ENCODE measurements at places on chromosomes 6 and 20.

- DNase-seq: no peak
Observed at GRCh38 chr6:46876126-46876525, 45.6 kb downstream of the ADGRF5 start.

GRCh38 chr6:60643870-60644269 is 1642.2 kb downstream of the KHDRBS2 start:
- no peak for DNase-seq

- DNase-seq: no peak
Observed at GRCh38 chr6:167846997-167847606, 20.4 kb downstream of the AFDN start.

DNA sequence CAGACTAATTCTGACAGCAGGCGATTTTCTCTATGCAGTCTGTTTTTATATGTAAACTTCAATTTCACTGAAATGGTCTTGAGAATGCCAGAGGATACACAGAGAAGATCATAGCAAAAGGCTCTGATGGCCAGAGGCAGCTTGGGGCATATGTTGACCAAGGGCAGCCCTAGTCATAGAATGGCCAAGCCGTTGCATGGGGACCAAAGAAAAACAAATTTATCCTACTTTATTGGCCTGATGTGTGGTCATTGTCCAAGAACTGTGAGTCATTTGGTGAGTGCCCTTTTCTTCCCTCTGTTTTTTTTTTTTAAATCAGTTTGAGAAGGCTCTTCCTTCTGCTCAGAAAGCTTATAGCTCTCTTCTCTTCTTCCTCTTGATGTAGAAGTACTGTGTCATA is 5.8 kb downstream of the HDGFL1 start:
- no peak for DNase-seq

GRCh38 chr6:25389471-25389870 is 110.3 kb downstream of the CARMIL1 start:
- DNase-seq: no peak

GRCh38 chr6:101517632-101518031 is 124.1 kb downstream of the GRIK2 start:
- no peak for DNase-seq

DNA sequence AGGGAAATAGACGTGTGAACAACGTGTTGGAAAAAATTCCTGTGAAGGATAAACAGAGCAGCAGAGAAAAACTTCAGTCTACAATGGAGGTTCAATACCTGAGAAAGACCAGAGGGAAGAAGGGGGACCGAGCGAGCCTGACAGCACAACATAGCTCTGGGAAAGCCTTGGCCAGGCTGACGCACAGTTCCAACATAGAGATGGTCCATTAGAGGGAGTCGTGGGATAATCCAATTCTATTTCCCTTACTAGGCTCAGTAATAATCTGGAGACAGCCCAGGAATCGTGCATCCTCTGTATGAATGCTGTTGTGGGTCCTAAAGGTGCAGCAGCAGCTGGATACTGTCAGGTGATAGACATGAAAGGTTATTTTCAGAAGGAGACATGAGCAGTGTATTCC is 370.8 kb upstream of the BTBD3 start:
- no peak for DNase-seq

DNA sequence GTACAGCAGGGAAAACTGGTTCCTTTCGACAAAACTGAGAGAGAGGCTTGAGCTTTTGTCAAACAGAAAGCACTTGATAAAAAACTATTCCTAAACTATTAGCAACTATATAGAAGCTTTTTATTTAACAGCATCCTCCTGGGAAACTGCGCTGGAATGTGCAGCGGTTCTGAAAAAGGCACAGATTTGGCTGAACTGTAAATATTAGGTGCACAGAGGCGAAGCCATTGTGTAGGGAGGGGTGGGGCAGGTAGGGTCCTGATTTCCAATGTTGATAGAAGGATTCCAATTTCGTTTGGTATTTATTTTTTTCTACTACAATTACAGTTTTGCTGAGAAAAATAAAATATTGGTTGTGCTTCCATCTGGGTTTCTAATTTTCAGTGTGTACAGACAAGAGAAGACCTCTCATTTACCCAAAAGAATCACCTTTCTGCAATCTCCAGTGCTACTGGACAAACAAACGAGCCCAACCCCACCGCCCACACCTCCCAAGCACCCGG is 698 bp upstream of the SH3BGRL2 start:
- no peak for DNase-seq

DNA sequence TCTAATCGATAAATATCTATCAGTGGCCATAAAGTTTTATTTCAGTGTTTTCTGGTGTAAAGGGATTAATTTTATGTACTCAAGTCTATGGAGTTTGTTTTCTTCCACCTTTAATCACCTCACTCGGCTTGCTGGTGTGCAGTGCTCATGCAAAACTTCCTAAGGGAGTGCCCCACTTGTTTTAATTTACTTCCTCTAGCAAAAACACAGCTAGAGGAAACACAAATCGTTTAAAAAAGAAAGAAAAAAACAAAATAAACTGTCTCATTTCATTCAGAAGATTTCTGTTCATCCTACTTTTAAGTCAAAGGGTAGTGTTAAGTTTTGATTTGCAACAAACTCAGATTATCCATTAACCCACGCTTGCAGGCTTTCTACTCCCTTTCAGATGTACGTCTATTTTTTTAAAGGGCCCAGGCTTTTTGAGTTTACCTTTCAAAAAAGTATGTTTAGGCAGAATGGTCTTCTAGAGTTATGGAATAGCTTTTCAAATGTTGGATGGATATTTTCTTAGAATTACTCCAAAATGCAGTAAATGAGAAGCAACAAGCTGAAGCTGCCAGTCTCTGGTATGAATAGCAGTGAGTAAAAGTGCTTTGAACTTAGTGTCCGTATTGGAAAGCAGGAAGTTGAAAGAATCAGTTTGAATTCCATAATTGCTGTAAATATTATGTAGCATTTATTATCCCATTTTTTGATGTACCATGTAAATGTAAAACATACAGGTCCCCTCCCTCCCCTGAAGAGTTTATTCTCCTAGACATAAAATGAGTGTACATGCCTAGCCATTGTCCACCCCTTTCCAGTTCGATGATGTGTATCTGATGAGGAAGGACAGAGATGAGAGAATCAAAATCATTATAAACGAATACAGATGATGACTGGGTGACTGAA is 113.3 kb downstream of the SLC16A10 start:
- no peak for DNase-seq

- peak; percentile 78 for DNase-seq
Observed at GRCh38 chr20:63183422-63184146, 32.3 kb downstream of the YTHDF1 start.

- DNase-seq: no peak
Observed at GRCh38 chr20:55586610-55587009, 418.7 kb downstream of the CBLN4 start.

DNA sequence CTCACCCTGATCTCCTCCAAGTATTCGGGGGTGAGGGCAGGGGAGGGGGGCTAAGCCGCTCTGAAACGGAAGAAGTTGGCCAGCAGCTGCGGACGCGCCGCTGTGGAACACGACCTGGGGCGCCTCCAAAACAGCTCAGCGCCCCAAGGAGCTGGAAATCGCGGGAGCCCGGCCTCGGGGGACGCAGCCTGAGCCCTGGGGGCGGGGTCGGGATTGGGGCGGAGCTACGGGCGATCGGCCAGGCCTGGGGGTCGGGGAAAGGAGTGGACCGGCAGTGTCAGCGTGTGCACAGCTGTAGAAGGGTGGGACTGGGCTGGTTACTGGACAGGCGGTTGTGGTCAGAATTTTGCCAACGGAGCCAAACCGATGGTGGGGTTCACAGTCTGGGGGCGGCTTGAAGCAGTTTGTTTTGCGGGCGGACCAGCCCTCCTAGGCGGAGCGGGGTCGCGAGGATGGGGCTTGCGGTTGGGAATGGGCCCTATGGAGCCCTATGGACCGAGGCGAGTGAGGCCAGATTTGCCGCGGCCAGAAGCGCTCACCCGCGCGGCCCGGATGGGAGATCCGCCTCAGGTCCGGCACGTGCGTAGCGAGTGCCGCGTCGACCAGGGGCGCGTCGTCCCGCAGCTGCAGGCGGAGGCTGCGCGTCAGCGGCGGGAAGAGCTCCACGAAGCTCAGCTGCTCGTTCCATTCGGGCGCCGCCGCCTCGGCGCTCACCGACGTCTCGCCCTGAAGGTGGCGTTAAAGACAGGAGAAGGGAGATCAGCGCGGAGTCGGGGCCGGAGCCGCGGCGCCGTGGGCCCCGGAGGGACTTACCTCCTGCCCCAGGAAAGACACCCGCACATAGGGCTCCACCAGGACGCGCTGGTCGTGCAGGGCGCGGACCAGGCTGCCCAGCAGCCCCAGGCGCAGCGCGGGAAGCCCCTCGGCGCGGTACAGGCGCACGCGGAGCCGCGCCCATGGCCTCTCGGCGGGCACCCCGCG is 14.3 kb upstream of the SPAG4 start:
- DNase-seq: peak; percentile 81

DNA sequence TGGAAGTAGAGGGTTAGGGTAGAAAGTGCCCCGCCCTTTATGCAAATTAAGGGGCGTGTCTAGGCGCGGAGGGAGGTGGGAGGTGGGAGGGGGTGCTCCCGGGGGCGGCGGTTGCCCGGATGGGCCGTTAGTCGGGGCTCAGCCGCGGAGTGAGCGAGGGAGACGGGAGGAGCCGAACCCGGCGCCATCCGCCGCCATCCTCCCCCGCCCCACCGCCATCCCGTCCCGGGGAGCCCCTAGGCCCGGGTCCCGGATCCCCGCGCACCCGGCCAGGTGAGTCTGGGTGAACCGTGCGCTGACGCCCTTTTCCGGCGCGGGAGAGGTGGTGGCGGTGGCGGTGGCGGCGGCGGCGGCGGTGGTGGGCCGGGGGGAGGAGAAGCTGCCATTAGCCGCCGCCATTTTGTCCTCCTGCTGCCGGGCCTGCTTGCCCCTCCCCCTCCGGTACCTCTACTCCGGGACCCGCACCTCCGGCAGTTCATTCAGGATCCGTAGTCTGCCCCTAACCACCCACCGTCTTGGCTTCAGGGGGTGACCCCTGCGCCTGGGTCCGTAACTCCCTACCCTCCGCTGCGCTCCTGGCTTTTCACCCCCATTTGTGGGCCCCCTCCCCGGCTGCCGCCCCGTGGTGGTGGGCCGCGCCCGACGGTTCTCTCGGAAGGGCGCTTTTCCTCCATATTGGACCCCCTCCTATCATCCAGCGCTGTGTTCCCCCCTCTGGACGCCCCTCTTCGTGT is at the start of gene PRRC2A:
TSS of gene PRRC2A (plus strand) at position 130 of the 734 bp plus-strand sequence. CDS start 2,075 bp downstream, outside the sequence.
- peak; percentile 96 for DNase-seq

DNA sequence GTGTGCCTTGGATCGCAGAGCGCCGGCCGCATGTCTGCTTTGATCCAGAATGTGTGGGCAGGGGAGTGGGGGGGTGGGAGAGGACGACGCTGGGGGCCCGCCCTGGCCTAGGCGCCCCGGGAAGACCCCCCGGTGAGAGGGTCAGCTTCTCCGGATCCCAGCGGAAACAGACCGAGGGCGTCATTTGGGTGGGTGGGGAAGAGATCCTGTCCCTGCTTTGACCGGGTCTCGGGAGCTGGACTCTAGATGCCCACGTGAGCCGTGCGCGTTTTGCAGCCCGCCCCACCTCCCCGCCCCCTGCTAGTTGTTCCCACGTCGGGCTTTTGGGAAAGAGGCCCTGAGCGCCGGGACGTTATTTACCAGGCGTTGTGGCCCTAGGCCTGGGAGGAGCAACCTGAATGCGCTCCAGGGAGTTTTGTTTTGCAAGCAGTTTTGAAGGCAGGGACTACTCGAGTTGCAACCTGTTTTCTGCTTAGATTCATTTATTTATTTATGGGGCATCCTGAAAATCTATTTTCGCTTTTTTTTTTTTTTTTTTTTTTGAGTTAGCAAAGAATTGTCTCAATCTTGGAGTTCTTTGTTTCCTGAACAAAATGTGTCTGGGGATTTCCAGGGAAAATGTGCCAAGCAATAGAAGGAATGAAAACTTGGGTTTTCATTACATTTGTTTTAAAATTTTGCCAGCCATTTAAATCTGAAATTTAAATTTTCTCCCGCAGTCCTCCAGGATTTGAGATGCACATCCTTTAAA is 1.6 kb downstream of the DSP start:
- peak; percentile 36 for DNase-seq

DNA sequence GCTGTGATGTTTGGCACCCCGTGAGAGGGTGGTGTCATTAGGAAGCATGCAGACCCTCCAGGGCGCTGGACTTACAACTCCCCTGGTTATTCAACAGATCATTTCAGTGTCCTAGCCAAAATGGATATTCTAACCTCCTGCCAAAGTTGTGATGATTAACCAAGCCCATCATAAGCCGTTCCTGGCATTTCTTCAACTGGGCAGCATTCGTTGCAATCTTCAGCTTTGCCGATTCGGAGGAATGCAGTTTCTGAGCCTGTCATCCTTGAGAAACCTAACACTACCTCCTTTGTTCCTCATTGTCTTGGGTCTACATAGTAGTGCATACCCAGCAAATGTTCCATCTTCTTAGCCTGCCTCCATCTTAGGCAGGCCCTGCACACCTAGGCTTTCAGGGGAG is 79.2 kb upstream of the MAP3K4 start:
- no peak for DNase-seq

DNA sequence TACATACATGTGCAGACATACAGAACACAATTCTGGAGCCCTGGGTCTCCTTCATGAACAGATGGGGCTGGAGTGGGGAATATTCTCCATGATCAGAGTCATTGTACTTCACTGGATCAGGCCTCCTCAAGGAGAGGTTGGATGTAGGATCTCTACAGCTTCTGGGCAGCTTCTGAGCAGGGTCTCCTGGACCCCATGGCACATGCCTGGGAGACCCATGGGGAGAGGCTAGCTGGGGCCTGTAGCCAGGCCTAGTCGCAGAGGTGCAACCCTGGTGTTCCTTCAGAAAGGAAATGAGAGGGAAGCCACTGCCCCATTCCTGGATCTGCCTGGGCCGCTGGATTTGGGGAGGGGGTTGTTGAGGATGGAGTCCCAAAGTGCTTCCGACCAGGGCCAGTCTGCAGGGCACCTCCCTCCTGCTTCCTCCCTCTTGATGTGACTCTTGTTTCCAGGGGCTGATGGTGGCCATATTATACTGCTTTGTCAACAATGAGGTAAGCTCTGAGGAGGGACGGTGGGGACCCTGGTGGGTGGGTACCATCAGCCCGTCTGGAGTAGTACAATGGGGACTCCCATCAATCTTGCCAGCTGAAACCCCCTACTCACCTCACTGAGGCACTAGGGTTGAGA is 31.8 kb downstream of the GLP1R start:
- no peak for DNase-seq

DNA sequence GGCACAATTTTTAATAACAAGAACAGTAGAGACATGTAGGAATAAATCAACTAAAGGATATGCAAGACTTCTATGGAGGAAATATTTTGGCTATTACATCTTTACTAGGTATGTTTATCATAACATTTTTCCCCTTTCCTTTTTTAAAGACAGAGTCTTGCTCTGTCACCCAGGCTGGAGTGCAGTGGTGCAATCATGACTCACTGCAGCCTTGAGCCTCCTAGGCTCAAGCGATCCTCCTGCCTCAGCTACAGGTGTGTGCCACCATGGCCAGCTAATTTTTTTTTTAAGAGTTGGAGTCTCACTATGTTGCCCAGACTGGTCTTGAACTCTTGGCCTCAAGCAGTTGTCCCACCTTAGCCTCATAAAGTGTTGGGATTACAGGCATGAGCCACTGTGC is 37.0 kb downstream of the AKAP7 start:
- DNase-seq: no peak

Measured in glutamatergic neuron (in vitro differentiated cells).